ENCODE measurements at places on chromosomes 4 and X.

- peak; percentile 38 for DNase-seq
Observed at GRCh38 chr4:1981251-1982058, 27.3 kb downstream of the NELFA start.

DNA sequence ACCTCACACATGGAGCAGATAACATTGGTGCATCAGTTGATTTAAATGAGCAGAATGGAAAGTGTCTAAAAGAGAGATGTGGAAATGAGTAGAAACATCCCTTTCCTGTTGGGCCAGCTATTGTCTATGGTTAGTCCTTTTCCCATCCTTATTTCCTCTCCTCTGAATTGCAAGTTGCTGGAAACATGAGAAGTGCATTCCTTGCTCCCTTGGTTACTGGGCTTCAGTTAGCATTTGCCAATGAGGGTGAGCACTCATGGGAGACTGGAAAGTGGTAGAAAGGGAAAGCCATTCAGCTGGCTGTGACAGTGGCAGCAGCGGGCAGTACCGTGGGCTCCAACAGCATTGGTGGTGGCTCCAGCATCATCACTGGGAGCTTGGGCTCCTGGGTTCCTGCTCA lies 96.0 kb upstream of the IGFBP7 start:
- DNase-seq, result no peak

DNA sequence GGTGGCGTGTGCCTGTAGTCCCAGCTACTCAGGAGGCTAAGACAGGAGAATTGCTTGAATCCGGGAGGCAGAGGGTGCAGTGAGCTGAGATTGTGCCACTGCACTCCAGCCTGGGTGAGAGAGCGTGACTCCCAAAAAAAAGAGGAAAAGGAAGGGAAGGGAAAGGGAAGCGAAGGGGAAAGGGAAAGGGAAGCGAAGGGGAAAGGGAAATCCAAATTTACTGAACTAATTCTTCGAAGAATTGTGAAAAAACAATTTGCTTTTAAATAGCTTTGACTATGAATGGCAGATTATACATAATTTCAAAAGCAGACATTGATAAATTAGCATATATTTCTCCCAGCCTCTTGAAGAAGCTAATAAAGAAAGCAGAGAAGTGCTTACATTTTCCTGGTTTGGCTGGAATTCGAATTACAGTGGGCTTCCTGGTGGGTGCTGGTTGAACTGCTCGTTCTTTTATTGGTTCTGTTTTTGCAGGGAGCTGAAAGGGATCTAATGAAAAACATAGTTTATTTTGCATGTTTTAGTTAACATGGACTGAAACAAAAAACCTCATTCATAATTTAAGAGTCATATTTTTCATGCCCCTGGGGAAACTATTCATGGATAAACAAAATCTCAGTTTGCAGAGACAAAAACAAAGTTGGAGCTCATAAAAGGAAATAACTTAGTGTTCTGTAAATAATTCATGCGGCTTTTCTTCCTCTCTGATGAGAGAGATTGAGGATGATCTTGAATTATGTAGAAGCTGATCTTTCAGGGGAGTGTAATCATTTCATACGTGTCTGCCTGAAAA lies 66.0 kb downstream of the RPS3A start:
- no peak for DNase-seq

GRCh38 chrX:45697591-45697990 lies 496.9 kb upstream of the DIPK2B start:
- peak; percentile 91 for DNase-seq

DNA sequence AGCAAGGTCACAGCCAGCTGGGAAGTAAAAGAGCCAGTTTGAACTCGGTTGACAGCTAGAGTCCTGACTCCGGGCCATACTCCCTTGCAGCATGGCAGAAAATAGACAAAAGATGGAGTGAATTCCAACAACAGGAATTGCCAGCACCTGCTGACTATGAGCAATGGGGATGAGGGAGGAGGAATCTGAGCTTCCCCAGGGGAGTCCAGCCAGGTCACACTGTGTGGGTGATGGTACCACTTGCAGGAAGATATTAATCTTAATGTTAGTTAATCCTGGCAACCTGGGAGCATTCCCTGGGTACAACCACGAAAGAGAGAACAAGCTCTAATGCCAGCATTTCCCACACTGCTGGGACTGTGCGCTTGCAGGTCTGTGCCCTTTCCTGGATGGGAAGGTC lies 48.1 kb upstream of the S100G start:
- no peak for DNase-seq

GRCh38 chr4:188175288-188175687 lies 36.0 kb downstream of the TRIML1 start:
- peak; percentile 38 for DNase-seq

DNA sequence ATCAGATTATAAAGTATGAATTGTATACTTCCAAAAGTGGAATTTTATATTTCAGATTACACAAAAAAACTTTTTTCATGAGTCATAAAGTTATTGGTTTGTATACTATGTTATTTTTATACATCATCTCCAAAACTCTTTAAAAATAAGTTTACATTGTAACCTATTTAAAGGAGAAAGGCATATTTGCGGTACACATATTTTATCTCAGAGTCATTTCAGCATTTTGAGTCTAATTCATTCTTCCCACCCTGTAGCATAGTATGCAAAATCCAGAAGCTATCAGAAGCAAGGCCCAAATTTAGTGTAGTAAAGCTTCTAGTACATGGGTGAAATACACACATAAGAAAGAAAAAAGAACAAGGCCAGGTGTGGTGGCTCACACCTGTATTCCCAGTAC lies 80.3 kb downstream of the AWAT2 start:
- DNase-seq, result no peak

DNA sequence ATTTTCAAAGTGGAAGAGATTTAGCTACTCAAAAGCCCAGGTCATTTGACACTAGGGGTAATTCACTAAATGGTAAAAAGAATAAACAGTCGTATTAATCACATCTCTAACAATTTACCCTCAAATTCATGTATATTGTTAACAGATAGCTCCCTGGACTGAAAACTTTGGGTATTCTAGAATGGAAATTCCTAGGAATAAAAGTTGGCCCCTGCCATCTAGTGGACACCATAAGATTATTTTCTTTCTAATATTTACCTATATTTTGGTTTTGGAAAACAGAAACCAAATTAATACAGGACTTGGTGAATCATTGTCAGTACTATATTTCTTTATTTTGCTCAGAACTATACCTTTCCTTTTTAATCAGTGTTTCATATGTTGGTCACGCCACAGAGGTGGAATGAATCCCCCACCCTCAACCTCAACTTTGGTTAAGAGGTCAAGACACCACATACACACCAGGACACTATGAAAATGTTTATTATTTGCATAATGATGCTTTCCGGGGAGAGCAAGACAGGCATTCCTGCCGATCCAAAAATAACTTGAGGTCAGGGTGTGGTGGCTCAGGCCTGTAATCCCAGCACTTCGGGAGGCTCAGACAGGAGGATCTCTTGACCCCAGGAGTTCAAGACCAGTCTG lies 96.2 kb upstream of the APOOL start:
- DNase-seq, result peak; percentile 8

DNA sequence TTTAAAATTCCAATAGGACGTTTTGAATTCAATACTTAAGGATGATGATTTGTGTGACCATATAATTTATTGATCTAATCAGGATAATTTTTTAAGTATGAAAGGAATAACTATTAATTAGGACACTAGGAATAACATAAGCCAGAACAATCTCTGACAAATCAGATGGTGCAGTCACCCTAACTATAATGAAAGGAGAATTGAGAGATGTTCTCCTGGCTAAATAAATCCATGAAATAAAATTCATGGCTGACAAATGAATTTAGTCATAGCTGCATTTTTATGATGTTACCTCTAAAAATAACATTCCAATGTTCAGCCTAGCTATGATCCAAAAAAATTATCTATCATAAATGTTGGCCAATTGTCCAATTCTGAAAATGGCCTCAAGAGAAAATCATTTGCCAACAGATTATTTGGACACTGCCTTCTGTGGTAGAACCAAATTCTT lies 190.6 kb upstream of the NEIL3 start:
- DNase-seq, result no peak

DNA sequence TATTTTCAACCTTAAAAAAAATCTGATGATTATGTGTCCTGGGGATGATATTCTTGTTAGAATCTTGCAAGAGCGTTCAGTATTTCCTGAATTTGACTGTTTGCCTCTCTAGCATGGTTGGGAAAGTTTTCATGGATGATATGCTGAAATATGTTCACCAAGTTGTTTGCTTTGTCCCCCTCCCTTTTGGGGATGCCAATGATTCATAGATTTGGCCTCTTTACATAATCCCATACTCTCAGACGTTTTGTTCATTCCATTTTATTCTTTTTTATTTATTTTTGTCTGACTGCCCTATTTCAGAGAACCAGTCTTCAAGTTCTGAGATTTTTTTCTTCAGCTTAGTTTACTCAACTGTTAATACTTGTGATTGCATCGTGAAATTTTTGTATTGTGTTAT lies 415.1 kb downstream of the FAM47B start:
- no peak for DNase-seq

- DNase-seq, result no peak
Observed at GRCh38 chr4:90189178-90189577, 62.0 kb downstream of the CCSER1 start.

DNA sequence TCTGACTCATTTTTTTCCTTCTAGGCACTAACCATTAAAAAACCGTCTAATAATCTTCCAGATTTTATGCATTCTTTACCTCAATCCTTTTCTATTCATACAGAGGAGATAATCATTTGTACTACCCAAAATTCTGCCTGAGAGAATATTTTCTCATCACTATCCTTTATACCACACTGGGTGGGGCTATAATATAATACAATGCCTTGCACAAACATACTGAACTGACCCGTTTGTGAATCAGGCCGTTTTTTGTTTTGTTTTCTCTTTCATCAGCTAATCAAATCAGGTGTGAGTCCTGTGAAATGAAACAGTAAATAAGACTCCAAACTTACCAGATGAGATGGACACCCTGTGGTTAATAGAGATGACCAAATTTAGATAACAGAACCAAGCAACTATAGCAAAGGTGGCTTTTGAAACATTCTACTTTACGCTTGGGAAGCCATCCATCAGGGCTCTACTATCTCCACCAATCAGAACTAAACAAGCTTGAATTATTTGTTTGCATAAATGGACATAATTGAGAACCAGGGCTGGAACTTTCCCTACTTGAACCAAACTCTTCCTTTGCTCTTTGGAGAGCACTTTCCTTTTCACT lies 573.0 kb downstream of the GABRG1 start:
- DNase-seq, result no peak

DNA sequence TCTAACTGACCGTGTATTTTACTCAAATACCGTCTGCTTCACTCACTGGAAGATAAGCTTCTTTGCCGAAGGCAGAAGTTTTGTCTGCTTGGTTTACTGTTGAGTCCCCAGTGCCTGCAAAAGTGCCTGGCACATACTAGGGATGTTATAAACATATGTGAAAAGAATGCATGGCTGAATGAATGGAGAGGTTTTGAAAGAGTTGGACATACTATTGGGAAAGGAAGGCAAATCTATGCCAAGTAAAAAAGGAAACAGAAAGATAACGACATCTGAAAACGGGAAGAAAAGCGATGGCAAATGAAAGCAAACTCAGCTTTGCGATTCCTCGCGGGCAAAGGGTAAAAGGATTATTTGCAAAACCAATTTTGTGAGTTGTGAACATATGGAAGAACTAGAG lies 21.7 kb downstream of the ADGRG2 start:
- DNase-seq, result no peak

DNA sequence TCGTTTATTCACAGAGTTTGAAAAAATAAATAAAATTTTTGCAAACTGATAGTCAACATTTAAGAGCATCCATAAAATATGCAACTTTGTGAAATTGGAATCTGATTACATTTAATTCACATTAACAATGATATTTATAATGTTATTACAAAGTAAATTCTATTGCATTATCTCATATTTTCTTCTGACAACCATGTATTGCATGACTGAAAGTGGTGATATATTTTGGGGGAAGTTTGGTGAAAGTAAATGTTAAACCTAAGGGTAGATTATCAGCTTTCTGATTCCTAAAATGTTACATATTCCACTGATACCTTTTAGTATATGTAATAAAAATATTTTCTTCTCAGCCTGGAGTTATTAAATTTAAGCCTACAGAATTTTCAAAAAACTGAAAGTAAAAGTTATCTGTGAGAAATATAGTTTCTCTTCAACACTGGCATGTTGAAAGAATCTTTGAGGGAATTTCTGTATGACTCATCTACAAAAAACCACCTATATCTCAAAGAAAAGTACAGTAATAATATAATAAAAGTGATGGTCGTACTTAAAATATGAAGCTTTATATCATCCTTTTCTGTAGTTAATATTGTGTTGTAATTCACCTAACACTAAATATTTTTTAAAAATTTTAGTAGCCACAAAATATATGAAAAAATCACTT lies 1179.6 kb upstream of the PCDH7 start:
- peak; percentile 46 for DNase-seq

GRCh38 chrX:13411496-13412207 lies 91.8 kb upstream of the ATXN3L start:
- no peak for DNase-seq

GRCh38 chrX:9788911-9789310 lies 2.7 kb downstream of the SHROOM2 start:
- DNase-seq, result no peak

DNA sequence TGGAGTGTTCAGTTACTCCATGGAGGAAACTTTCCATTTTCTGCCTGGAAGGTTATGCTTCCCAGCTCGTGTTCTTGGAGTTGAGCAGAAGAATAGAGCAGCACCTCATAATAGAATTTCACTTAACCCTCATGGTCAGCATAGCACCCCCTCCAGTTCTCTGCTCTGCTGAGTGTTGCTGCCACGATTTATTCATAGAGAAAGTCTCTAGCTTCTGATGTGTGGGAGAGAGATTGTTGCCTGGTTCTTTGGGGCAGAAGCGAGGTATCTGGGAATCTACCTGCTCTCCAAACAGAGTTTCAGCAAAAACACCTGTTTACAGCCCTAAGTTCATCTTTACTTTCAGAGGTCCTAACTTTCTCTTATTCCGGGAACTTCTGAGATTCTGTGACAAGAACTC lies 3.9 kb upstream of the DTHD1 start:
- DNase-seq, result no peak

- DNase-seq, result no peak
Observed at GRCh38 chr4:113607147-113607720, 154.3 kb downstream of the CAMK2D start.

- DNase-seq, result peak; percentile 60
Observed at GRCh38 chr4:5730993-5731990, 20.3 kb downstream of the EVC start.

GRCh38 chr4:38281371-38282071 lies 321.3 kb downstream of the PTTG2 start:
- DNase-seq, result peak; percentile 4

Data from ELR (cell line).